ENCODE measurements at places on chromosomes 11 and 22.

DNA sequence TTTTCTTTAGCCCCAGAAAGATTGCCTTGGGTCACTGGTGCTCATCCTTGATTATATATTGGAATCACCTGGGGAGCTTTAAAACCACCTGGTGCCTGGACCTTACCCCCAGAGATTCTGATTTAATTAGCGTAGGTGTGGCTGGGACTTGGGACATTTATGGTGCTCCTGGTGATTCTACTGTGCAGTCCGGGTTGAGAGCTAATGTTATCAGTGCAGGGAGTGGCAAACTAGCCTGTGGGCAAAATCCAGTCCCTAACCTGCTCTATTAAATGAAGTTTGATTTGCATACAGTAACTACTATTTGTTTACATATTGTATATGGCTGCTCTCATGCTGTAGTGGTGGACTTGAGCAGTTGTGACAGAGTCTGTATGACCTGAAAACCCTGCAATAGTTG is 134.0 kb upstream of the SORL1-AS1 start:
- no peak for DNase-seq

DNA sequence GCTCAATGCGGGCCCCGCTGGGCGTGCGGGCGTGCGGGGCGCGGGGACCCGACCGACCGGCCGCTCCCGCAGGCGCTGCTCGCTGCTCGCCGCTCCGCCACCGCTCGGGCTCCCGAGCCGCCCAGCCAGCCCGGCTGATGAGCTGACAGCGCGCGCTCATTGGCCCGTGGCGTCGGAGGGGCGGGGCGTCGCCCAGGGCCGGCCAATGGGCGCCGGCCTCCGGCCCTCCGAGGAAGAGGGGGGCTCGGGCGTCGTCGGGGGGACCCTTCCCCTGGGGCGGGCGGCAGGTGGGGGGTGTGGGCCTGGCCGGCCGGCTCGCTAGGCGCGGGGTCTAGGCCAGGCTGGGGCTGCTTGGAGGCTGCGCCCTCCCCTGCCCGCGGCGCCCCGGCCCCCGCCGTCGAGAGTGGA is at the start of gene SCUBE1:
TSS of gene SCUBE1 (minus strand) at position 111 of the 408 bp plus-strand sequence. CDS start 111 bp downstream, outside the sequence.
- peak; percentile 64 for DNase-seq

DNA sequence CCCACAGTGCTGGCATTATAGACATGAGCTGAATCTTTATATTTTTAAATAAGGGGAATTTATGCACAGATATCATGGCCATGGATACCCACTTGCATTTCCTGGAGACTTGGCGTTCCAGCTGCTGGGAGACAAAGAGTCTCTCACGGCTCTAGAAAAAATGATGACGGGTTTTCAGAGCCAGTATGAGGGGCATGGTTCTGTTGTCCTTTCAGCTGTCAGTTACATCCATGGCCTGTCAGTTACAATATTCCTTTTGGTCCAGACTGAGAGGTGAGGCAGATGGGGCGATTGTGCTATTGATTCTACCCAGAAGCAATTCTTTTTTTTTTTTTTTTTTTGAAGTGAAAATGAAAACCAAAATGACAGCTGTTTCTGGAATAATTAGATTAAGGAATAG is 29.7 kb downstream of the USH1C start:
- DNase-seq = no peak

GRCh38 chr22:49391436-49391835 is 436.2 kb downstream of the BRD1 start:
- no peak for DNase-seq

- DNase-seq = no peak
These were observed 362.1 kb upstream of the PDGFD start for GRCh38 chr11:104526006-104526405.

DNA sequence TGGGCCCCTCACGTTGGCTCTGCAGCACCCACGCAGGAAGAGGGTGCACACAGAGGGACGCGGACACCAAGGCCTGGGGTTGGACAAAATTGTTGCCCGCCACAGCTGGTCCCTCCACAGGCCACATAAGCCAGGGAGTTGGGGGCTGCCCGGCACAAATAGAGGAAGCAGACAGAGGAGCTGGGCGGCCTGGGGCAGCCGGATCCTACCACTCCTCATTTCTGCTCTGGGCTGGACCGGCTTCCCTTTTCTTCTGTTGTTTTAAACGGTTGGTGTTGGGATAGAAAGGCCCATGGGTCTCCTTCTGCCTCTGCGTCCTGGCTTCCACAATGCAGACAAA is 36.4 kb upstream of the LINC01488 start:
- DNase-seq = peak; percentile 45

GRCh38 chr11:112306230-112306629 is 45.6 kb upstream of the PLET1 start:
- no peak for DNase-seq

DNA sequence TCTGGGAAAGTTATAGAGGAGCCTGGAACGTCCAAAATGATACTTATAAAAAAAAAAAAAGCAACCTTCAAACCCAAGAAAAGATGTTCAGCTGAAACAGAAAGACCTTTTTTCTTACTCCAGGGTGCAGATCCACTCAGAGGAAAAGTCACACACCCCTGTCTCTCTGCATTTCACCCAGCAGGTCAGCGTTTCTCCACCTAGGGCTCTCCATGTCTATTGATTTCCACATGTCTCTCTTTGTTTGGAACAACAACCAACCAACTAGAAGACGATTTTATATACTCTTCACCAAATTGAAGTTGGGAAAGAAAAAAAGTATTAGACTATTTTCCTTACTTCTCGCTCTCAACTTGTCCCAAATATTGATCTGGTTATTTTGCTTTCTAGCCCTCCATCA is 42.2 kb upstream of the BLID start:
- no peak for DNase-seq

GRCh38 chr11:72848846-72849466 is 34.7 kb downstream of the ATG16L2 start:
- DNase-seq = peak; percentile 48

GRCh38 chr11:76025068-76025467 is 181.2 kb downstream of the WNT11 start:
- no peak for DNase-seq

GRCh38 chr11:17328871-17329494 is 22.6 kb upstream of the NCR3LG1 start:
- DNase-seq = no peak

GRCh38 chr22:46934172-46934745 is 171.8 kb downstream of the TBC1D22A start:
- no peak for DNase-seq

GRCh38 chr11:130029137-130029536 is 26.5 kb upstream of the PRDM10 start:
- DNase-seq = no peak

DNA sequence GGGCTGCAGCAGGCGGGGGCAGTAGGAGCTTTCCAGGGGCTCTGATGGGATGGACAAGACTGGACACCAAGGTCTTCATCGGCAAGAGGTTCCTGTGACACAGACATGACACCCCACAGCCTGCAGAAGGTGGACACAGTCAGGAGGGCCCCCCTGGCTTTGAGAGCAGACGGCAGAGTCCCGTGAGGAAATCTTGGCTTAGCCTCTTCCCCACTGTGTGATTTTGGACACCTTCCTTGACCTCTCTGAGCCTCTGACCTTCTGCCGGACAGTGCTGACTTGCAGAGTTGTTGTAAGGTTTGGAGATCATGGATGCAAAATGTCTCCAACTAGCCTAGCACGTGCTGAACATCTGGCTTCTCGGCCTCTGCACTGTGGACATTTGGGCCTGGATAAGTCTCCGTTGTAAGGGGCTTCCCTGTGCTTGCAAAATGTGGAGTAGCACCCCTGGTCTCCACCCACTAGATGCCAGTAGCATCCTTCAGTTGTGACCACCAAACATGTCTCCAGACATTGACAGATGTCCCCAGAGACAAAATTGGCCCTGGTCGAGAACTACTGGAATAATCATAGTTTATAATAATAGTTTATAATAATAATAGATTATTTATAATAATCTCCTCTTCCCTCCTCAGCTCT is 54.6 kb downstream of the MCM5 start:
- DNase-seq = no peak

DNA sequence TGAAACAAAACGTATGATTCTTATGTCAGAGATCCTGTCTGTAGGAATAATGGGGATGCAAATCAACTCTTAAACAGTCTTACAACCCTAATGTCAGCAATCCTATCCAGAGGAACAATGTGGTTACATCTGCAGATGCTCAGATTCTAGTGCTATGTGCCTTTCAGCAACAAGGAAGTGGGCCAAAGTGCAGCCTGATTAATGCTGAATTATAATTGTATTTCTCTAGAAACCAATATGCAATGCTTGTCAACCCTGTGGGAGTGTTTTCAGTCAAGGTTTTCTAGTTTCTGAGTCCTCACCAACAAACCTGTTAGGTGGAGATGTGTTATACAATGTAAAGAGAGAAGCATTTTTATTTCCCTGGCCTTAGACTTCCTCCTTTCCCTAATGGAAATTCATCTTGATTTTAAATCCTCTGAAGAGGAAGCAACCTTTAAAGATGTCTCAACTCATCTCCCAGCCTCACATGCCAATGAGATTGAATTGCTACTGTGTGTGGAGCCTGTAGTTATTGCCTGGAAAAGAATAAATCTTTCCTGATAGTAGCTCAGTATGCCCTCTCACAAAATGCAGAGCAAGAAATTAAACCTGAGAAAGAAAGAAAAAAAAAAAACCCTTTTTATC is 26.2 kb upstream of the TMEM123 start:
- DNase-seq = peak; percentile 48

DNA sequence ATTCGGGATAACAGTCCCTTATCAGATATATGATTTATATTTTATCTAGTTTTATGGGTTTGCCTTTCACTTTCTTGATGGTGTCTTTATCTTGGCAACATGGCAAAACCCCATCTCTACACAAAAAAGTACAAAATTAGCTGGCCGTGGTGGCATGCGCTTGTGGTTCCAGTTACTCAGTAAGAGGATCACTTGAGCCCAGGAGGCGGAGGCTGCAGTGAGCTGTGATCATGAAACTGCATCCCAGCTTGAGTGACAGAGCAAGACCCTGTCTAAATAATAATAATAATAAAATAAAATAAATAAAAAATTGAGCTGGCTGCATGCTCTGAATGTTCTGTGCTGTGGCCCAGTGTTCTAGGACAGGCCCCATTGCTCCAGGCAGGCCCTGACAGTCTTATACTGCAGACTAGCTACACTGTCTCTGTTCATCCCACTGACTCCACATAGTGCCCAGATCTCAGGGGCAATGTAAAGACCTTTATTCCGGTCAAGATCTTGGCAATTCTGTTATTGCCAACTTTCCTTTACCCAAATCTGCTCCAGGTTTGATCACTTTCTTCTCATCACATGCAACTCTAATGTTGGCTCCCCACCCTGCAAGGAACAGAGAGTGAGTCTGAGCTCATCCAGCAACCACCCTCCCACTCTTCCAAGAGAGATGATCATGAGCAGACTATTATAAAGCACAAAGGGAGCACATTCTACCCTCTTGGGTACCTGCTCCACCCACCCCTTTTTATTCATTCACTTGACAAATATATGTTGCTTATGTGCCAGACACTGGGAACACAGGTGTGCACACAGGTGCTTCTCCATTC is 8.8 kb downstream of the HSPA8 start:
- DNase-seq = no peak

GRCh38 chr22:28441720-28442263 is 237.8 kb downstream of the TTC28 start:
- no peak for DNase-seq

- DNase-seq = no peak
These were observed 666 bp upstream of the OVOL1 start for GRCh38 chr11:65786008-65786785.

DNA sequence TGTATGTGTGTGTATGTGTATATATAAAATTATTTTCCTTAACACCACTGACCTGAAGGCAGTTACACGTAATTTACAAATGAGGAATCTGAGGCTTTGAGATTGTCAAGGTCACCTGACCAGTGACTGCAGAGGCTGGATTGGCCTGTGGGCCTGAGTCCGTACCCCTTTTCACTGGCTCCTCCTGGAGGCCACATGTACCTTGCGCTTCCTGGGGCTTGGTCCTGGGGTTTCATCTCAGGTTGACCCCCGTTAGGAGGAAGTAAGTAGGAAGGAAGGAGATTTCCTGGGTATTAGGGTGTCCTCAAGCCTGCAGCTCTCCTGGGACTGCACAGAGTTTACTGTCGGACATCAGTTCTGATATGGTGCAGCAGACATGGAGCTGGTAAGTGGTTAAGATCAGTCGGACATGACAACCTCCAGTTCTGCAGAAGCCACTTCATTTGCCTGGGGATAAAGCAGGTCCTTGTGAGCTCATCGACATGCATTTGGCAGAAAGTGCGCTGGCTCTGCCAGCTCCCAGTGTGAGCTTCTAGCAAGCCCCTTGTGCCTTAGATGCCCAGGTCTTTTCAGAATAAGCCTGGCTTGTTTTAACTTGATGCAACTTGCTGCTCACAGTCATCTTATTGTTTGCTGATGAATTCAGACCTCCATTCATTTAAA is 36.6 kb downstream of the ST3GAL4 start:
- DNase-seq = peak; percentile 39

- no peak for DNase-seq
These were observed 56.7 kb upstream of the PTPRJ start for GRCh38 chr11:47923667-47924066.

DNA sequence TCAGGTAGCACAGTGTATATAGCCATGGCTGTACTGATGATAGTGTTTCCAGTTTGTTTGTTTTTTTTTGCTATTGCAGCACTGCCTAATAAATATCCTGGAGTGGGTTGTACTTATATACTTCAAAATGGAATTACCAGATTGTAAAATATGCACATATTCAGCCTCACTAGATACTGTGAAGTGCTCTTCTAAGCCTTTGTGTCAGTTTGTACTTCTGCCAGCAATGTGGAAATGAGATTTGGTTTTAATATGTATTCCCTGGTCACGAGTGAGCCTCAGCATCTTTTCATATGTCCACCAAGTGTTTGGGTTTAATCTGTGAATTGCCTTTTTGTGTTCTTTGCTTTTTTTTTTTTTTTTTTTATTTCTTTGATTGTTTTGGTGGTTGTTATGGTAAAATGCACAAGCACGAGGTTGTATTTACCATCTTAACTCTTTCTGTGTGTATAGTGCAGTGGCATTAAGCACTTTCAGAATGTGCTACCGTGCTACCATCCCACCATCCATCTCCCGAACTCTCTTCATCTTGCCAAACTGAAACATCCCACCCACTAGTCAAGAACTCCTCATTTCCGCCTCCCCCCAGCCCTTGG is 34.9 kb downstream of the ST3GAL4 start:
- no peak for DNase-seq

DNA sequence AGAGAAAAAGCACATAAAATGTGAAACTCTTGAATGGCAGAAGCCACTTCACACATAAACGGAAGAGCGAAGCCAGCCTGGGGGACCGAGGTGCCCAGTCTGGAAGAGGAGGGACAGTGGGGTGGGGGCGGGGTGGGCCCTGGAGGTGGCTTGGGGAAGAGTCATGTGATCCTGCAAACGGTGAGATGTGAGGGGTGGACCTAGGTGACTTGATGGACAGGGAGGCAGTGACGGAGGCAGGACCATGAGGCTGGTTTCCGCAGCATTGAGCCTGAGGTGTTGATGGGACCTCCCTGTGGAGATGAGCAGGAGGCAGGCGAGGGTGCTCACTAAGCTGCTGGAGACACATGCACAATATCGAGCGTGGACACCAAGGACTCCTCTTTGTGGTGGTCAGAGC is 16.8 kb downstream of the ZDHHC24 start:
- DNase-seq = no peak

DNA sequence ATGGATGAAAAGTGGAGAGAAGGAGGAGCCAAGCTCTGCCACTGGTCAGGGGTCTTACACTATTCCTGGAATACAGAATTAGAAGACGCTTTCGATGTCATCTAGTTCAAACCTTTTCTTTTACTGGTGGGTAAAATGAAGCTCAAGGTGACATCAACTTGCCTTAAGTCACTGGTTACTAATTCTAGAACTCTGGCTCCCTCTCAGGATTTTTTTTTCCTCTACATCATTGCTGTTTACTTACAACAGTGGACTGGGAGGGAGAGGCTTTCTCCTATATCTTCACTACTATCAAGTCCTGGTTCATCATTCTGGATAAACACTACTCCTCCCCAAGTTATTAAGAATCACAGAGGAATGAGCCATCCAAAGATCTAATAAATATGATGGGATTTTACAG is 82.9 kb downstream of the ETS1 start:
- no peak for DNase-seq

Data from inflammatory macrophage treated with lipopolysaccharide for 4 hours (primary cell).